ENCODE measurements at places on chromosomes 13 and 19. TPM values are rescaled to one million over a fixed set of nuclear protein-coding genes. Genes with fewer than 3 reads are reported as not detected.

GRCh38 chr19:57620673-57621348, 6.8 kb downstream of the ZNF134 start:
- no peak for DNase-seq
- H3K36me3 ChIP-seq, result peaks cover 58% of the 10 kb centered on the region
- peaks cover 2% of the 10 kb centered on the region for H3K4me1 ChIP-seq
- no peaks in the 10 kb centered on the region for H3K27me3 ChIP-seq
- H3K27ac ChIP-seq, result no peak overlapping the region
- no peak overlapping the region for H3K4me3 ChIP-seq

- DNase-seq, result no peak
- no peak overlapping the region for H3K4me3 ChIP-seq
- peaks cover 4% of the 10 kb centered on the region for H3K4me1 ChIP-seq
- no peak overlapping the region for H3K27ac ChIP-seq
- H3K27me3 ChIP-seq, result no peaks in the 10 kb centered on the region
Observed at GRCh38 chr13:72788831-72789230, 6.9 kb downstream of the PIBF1 start.

- H3K27ac ChIP-seq, result no peak overlapping the region
- H3K4me1 ChIP-seq, result no peaks in the 10 kb centered on the region
- DNase-seq, result no peak
- H3K4me3 ChIP-seq, result no peak overlapping the region
Observed at GRCh38 chr13:43492745-43493144, 294.0 kb downstream of the ENOX1 start.

DNA sequence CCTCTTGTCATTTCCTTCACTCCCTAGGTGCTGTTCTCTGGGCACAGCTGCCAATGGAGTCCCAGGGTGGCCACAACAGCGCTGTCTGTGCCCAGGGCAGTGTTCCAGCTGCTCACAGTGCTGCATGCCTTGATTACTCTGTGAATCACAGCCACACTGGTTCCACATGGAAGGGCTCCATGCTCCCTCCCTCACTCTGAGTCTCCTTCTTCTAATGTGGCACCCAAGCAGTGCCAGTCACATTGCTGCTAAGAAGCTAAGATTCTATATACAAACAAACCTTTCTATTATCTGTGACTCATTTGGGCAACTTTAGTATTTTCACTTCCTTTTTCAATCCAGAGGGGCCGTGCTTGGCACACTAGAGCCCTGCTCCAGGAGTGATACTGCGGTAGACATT, 248.7 kb downstream of the TDRD3 start:
- no peaks in the 10 kb centered on the region for H3K27me3 ChIP-seq
- H3K27ac ChIP-seq, result no peak overlapping the region
- DNase-seq, result no peak
- no peaks in the 10 kb centered on the region for H3K4me1 ChIP-seq
- no peaks in the 10 kb centered on the region for H3K36me3 ChIP-seq

DNA sequence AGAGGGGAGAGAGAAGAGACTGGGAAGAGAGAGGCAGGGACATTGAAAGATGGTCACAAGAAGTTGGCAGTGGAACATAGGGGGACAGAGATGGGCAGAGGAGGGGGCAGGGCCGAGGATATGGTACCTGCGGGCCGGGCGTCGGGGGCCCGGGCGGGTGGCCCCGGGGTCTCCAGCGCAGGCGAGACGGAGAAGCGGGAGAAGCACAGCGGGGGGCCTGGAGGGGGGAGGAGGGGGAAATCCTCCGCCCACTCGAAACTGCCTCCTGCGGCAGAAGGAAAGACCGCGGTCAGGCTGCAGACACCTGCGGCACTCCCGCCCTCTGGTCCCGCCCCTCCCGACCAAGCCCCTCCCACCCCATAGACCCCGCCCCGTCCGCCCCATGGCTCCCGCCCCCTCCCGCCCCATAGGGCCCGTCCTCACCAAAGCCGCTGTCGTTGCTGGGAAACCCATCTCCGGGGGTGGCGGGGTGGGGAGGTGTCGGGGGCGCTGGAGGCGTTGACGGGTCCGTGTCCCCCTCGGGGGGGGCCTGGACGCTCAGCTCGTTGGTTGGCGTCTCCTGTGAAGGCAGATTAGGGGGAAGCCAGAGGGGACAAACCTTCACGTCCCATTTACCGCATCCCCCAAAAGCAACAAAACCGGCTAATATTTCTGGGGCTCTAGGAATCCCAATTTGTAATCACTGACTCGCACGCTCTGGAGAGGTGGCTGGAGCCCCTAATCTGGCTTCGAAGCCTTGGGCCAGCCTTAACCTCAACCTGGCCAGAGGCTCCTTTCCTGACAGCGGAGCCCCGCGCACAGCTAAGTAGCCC, 20.4 kb downstream of the LMTK3 start:
- no peak for DNase-seq
- H3K27ac ChIP-seq, result no peak overlapping the region
- H3K4me1 ChIP-seq, result peaks cover 43% of the 10 kb centered on the region
- H3K36me3 ChIP-seq, result peaks cover 34% of the 10 kb centered on the region
- H3K4me3 ChIP-seq, result no peak overlapping the region

CEACAM4 gene
- not detected for polyA plus RNA-seq

GRCh38 chr13:30810801-30811200, 75.5 kb downstream of the ALOX5AP start:
- no peak for DNase-seq
- H3K36me3 ChIP-seq, result no peaks in the 10 kb centered on the region
- H3K4me1 ChIP-seq, result peaks cover 15% of the 10 kb centered on the region
- H3K27me3 ChIP-seq, result no peaks in the 10 kb centered on the region
- no peak overlapping the region for H3K27ac ChIP-seq
- no peak overlapping the region for H3K4me3 ChIP-seq

- H3K4me3 ChIP-seq, result no peak overlapping the region
- peaks cover 33% of the 10 kb centered on the region for H3K36me3 ChIP-seq
Observed at GRCh38 chr13:111317042-111317550, 3.3 kb upstream of the TEX29 start.

DNA sequence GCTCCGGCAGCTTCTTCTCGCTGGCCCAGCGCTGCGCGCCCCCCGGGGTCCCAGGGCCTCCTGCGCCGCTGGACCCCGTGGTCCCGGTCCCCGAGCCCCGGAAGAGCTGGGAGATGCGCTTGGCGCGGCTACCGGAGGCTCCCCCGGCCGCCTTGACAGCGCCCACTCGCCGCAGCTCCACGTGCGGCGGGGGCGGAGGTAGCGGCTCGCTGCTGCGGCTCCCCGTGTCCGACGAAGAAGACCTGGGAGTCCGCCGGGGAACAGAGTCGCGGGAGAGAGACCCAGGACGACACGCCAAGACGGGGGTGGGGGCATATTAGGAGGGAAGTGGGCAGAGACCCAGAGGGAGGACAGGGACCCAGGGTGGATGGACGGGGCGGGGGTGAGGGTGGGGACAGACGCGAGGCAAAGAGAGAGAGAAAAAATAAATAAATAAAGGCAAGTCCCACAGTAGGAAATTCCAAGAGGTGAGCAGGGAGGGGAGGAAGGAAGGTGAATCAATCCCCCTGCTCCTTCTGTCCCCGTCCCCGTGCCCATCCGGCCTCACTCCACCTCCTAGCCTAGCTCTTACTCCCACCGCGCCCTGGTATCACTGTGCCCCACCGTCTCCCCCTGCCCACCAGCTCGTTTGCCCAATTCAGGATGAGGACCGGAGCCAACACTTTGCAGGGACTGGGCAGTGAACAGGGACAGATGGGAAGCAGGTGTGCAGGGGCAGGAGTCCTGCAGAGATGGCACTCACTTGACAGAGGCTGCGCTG, 826 bp downstream of the RASIP1 start:
- peaks cover 3% of the 10 kb centered on the region for H3K36me3 ChIP-seq
- peak overlapping the region; percentile 27 for H3K4me3 ChIP-seq
- no peak for DNase-seq
- peaks cover 36% of the 10 kb centered on the region for H3K4me1 ChIP-seq

- peak overlapping the region; percentile 25 for H3K27ac ChIP-seq
- H3K4me1 ChIP-seq, result peaks cover 22% of the 10 kb centered on the region
- H3K36me3 ChIP-seq, result no peaks in the 10 kb centered on the region
- DNase-seq, result no peak
- no peak overlapping the region for H3K4me3 ChIP-seq
- no peaks in the 10 kb centered on the region for H3K27me3 ChIP-seq
Observed at GRCh38 chr13:98301721-98302120, 124.7 kb upstream of the RNF113B start.

DNA sequence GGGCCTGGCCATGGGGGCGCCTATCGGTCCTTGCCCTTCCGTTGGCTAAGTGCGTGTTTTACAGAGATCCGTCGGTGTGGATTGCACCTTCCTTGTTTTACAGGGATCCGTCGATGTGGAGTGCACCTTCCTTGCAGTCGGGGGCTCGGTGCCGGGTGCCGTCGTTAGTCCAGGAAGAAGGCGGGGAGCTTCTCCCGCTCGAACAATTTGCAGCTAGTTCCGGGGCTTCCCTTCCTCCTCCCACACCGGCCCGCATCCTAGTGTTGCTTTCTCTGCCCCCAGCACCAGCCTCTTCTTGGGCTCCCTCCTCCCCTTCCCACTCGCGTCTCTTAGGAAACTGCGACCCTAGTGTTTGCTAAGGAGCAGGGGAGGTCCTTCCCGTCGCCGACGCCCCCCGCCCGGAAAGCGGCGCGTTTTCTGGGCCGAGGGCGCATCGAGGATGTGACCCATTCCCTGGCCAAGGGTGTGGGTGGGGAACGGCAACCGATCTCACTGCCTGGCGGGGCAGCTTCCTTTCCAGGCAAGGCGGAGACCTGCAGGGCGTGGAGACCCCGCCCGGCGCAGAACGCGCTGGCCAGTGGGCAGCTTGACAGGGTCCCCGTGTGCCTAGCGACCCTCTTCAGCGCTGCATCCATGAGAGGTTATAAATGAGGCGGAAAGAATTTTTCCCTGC, 75.7 kb upstream of the ZNF91 start:
- no peak overlapping the region for H3K27ac ChIP-seq
- no peaks in the 10 kb centered on the region for H3K27me3 ChIP-seq
- H3K4me1 ChIP-seq, result no peaks in the 10 kb centered on the region
- peak; percentile 3 for DNase-seq

CADM4 gene
- polyA plus RNA-seq, result 325 TPM

DNA sequence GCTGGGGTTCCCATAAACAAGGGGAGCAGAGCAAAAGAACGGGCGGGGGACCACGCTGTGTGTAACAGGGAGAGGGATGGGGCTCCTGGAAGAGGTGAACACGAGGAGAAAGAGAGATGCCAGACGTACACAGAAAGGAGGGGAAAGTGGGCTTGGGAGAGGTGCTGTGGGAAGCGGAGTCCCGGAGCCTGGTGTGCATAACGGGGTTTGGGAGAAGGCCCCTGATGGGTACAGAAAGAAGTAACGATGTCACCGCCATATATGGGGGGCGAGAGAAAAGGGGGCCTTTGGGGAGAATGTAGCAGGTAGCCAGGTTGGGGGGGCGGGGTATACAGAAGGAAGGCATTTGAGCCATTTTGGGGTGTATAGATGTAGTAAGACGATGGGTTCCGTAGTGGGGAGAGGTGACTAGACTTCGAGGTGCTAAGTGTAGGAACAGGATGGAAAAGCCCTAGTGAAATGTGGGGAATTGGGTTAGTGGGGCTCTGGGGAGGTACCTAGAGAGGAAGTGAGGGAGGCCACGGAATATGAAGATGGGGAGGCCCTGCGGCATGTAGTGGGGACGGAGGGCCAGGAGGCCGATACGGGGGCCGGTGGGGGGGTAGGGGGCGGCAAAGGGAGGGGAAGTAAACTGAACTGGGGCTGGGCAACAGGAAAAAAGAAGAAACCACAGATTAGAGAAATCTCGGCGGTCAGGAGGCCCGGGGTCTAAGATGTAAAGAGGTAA, 787 bp downstream of the ZNF580 start:
- DNase-seq, result no peak
- H3K4me3 ChIP-seq, result peak overlapping the region; percentile 73
- no peaks in the 10 kb centered on the region for H3K27me3 ChIP-seq

GRCh38 chr13:27644302-27644701, 22.6 kb downstream of the POLR1D start:
- H3K4me1 ChIP-seq, result no peaks in the 10 kb centered on the region
- H3K27ac ChIP-seq, result no peak overlapping the region
- H3K4me3 ChIP-seq, result no peak overlapping the region

- no peak overlapping the region for H3K4me3 ChIP-seq
- no peak overlapping the region for H3K27ac ChIP-seq
- H3K4me1 ChIP-seq, result no peaks in the 10 kb centered on the region
- no peaks in the 10 kb centered on the region for H3K36me3 ChIP-seq
- H3K27me3 ChIP-seq, result no peaks in the 10 kb centered on the region
Observed at GRCh38 chr13:79287939-79288795, 117.9 kb downstream of the RBM26 start.

All from spinal cord (tissue), 10 donors.